Stimulated activated CD4-positive, alpha-beta T cell treated with anti-CD3 and anti-CD28 coated beads, Interleukin-1b, Interleukin-23, amount 100 ng/mL, for 48 hours (primary cell): ENCODE measurements at places on chromosomes 7 and 10.
A peak's percentile ranks its signal among the peaks of the same experiment; 100 is the strongest.

GRCh38 chr7:2821842-2822507, 22.1 kb downstream of the GNA12 start:
- no peak for DNase-seq

- no peak for DNase-seq
Measured at GRCh38 chr10:130555411-130555750, 419.2 kb downstream of the GLRX3 start.

- DNase-seq: no peak
Measured at GRCh38 chr10:102923601-102924000, 5.5 kb downstream of the CNNM2 start.

DNA sequence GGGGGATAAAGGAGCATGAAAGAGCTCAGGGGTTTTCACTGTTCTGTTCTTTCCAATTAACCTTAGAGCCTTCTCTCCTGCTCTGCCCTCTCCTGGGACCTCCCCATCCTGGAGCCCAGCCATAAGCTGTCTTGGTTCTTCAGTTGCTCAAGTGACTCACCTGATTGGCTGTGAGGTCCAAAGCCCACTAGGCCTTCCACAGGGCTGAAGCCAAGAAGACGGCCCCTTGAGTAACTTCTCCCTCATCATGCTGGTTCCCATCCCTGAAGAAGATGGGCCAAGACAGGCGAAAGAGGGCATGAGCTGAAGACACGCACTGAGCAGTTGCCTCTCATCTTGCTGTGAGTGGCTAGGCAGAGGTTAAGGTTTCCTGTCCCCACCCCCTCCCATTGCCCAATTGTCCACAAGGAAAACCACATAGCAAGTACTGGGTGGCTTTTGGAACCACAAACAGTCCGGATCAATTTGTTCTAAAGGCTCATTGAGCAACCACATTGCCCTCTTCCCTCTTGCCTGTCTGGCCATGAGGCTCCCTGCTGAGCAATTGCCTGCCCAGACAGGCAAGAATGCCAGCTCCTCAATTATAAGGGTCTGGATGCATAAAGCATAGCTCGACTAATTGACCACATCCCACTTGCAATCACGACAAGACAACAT, 43.9 kb upstream of the GPAM start:
- DNase-seq: no peak

DNA sequence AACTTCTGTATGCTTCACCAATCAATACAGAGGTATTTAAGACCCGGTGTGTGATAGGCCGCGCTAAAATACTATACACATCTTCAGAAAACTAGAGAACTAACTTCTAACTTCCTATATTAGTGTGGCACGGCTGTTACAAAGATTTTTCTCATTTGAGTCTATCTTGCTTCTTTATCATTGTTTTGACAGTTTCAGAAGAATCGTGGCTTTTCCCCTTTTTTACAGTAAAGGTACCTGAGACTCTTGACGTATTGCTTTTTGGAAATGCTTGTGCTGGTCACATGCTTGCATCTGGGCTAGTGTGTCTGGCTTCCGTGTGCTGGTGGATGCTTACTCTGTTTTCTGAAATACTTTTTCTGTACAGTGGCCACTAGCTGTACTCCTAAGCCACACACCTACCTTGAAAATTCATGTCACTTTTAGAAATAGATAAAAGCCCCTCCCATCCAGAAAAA, 12.7 kb downstream of the IKZF1 start:
- peak; percentile 70 for DNase-seq

DNA sequence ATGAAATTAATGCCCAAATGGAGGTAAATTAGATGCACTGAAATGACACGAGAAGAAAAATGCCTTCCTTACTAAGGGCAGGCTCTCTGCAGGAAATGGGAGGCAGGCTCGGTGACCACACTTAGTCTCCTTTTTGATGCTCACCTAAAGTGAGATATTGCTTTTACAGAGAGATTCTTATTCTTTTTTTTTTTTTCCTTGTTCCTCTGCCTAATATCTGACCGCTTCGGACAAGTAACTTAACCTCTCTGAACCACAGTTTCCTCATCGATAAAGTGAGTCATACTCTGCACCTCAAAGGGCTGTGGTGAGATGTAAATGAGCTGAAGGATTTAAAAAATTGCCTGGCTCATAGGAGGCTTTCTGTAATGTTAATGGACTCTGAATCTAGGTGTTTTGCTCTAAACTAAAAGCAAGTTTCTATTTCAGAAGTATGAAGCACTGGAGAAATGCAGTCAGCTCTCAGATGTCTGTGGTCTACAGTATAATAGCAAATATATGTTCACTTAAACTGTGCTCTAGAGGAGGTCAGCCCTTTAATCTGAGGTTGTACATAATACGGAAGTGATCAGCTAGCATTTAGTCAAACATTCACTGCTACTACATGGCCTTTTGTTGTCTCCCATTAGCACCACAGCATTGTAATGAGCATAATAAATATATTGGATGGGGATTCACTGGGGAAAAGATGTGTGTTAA, 23.2 kb downstream of the NKX2-3 start:
- no peak for DNase-seq

- DNase-seq: no peak
Measured at GRCh38 chr10:18659819-18660535, 746 bp downstream of the ARL5B start.

GRCh38 chr10:80278480-80278879, 11.0 kb downstream of the MAT1A start:
- DNase-seq: no peak

DNA sequence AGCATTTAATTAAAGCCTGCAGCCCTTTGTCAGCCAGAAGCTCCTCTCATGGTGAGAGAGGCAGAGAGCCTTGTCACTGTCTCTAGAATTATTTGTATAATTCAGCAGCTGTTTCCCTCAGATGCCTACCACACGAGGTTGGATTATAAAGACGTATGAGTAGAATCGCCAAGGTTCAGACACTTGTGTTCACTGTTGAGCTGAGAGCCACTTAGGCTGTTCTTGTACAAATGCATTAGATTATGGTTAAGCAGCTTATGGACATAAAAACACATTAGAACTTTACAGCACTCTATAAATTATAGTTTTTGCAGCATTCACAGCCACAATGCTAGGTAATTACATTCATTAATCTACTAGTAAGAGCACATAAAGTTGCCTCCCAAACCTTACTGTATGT, 282.6 kb downstream of the AUTS2 start:
- no peak for DNase-seq

DNA sequence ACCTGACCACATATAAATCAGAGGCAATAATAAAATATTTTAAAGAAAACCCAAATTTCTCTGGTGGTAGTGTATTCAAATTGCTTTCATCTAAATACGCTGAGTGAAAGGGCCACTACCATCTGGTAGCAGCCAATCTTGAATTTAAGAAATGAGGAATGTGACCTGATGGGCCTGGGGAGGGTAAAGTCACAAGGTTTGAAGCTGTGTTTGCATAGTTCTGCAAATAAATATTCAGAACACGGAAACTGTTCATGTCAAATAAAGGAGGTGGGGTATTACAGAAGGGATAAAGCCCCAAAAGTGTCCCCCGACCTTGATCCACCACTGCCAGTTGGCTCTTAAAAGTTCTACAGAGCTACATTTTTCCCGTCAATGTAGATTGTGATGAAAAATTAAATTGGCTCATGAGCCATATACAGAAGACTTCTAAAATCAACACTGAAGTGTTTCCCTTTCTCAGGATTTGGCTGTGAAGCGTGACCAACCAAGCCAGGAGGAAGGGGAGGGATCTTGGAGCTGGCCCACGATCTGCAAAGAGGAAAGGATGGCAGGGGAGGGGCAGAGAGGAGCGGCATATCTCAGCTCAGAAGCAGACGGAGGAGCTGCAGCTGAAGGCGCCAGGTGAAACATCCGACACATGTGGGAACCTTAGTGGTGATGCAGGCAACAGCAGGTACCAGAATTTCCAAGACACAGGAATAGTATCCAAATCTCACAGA, 39.6 kb downstream of the MPP7 start:
- no peak for DNase-seq

DNA sequence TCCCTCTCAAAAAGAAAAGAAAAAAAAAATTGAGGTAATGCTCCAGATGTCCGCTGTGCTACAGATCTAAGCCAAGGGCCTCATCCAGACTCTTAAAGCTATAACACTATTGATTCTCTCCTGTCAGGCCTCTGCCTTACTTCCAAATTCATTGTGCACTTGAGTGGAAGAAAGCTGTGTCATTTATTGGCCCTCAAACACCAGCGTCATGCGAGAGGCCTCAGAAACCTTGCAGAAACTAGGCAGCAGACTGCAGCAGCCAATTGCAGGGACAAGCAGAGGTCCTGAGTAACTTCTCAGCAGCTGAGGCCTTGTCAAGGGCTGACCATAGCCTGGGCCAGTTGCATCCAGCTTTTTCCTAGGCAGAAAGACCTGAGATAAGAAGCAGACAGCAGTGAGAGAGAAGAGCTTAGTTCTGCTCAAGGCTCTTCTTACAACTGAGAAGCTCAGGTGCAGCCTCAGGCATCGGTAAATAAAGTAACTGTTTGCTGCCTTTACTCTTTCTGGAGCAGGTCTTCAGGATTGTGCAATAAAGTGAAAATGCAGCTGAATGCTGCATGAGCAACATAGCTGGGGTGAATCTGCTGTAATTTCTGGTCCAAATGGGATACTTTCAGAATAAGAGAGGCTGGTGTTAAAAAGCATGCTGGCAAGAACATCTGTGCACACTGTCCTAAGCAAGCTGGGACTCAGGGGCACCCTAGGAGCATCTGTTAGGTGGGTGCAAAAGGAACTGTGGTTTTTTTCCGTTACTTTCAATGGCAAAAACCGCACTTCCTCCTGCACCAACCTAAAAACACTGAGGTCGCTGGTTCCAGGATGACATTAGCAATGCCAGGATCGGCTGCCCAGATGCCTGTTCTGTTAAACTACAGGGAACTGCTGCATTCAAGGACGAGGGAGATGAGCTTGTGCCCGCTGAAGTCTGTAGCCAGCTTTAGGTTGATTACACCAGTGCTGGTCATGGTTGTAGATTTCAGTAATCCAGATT, 181.8 kb upstream of the PFKP start:
- no peak for DNase-seq

DNA sequence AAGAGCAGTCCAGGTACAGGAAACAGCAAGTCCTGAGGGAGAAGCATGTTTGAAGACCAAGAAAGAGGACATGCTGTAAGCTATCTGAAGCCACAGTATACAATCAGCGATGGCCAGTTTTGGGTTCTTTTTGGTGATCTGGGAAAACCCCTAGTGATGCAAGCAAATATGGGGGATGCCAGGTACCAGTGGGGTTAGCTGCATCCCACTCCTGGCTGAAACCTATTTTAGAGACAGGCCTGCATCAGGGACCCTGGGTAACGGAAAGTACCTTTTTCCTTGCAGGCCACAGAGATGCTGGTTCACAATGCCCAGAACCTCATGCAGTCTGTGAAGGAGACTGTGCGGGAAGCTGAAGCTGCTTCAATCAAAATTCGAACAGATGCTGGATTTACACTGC, 32.9 kb downstream of the AP3M1 start:
- DNase-seq: no peak

GRCh38 chr10:132890301-132890700, 52.1 kb downstream of the CFAP46 start:
- no peak for DNase-seq

- no peak for DNase-seq
Measured at GRCh38 chr7:220151-220841, 27.9 kb downstream of the FAM20C start.

DNA sequence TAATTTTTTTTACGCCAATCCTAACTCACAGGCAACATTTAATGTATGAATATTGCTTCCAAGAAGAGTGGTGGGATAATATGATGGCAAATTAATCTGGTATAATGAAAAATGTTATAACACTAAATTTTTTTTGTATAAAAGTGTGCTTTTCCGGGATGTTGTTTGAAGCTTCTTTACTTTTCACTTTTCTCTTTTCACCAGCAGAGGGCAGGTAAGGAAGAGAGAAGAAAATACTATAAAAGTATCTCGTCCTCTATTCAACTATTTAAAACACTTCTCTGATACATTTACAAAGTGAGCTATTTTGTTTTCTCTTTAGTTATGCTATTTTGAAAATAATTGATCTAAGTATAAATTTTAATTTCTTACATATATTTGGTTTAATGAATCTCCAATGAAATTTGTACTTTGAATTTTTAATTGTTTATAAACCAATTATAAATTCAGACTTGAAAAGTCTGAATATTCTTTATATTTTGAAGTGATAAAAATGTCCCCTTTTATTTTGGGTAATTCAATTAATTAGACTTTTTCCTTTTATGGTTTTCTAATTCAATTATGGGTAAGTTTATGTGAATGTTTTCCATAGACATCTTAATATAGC, 20.7 kb upstream of the CFTR start:
- DNase-seq: no peak

DNA sequence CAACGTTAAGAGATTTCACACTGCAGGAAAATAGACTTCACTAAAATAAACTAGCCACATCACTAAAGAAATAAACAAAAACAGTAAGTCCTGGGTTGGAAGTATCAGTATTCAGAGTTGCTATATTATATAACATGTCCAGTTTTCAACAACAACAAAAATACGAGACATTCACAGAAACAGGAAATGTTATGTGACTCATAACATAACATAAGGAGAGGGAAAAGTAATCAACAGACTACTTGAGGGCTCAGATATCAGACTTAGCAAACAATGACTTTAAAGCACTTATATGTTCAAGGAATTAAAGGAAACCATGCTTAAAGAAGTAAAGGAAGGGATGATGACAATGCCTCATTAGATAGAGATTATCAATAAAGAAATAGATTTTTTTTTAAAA, 73.5 kb upstream of the MKLN1 start:
- DNase-seq: no peak

GRCh38 chr10:58666024-58666423, 153.4 kb downstream of the BICC1 start:
- DNase-seq: no peak

DNA sequence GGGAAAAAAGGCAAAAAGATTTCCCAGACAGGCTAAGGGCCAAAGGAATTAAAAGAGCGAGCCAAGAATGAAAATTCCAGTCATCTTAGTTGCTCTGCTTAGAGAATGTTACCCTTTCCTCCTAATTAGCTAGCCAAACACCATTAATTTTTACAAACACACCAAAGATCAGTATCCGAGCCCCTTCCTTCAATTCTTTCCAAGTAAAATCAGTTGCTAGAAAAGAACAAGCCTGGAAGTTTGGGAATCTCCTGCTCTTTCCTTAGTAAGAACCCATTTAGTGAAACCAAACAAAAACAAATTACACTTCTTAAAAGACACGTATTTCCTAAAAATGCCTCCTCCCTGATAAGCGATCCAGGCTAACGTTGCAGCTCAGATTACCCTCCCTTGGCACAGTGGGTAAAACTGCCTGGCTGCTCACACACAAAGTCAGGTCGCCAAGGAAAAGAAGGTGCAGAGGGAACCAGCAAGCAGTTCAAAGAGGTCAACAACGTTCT, 57.1 kb upstream of the ABLIM1 start:
- DNase-seq: no peak

DNA sequence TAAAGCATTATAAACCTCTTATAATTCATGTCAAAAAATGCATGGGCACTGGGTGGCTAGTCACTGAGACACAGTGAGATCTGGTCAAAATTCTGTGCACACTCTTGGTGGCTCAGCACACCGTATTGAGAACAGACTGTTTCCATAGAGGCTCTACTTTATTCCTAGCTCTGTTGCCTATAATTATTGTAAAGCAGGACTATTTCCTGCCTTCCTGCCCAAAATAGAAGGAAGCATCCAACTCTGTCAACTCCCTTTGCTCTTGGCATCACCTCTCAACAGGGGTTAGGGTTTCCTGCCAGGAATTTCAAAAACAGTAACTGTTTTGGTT, 45.1 kb downstream of the PTN start:
- DNase-seq: no peak

- no peak for DNase-seq
Measured at GRCh38 chr7:111873963-111874690, 311.8 kb upstream of the IMMP2L start.
